ENCODE measurements at places on chromosomes 1 and 21.

DNA sequence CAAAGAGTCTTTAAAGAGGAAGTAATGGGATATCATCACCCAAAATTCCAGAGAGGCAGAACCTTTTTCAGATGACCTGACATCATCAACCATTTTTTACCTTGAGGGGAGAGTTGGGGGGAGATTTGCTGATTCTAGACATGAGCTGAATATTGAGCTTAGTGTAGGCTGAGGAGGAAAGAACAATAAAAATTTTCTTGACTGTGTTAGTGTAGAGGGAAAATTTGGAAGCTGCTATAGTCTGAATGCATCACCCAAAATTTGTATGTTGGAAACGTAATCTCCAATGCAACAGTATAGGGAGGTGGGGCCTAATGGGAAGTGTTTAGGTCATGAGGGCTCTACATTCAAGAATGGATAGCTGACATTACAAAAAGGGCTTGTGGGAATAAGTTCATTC, 17.8 kb upstream of the CD84 start:
- DNase-seq = no peak

DNA sequence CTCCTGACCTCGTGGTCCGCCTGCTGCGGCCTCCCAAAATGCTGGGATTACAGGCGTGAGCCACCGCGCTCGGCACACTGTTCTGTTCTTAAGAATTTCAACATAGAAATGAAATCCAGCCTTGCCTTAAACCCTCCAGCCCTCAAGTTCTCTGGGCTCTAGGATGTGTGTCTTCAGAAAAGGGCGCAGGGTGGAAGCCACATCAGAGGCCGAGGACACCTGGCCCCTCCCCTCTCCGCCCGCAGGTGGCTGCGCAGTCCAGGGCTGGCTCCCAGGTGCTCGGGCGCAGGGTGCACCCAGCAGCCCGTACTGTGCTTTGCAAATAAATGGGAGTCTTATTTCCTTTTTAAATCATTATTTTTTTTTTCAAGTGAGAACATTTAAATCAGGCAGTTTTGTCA, 2.0 kb upstream of the C1orf174 start:
- DNase-seq = no peak

DNA sequence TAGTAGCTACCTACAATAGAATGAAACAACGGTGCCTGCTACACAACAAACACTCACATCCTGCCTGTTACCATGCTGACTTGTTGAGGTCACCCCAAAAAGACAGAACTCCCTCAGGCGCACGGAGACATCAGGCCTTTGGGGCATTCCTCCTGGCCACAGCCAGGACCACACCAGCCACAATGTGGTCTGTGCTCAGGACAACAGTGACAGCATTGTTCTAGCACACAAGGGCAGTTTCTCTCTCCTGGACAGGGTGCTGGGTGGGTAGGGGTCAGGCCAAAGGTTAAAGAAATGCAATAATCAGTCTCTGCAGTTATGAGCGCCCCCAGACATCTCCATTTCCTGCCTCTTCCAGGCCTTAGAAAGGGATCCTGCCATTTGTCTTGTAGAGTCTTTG, 39.5 kb downstream of the CTNNBIP1 start:
- no peak for DNase-seq

DNA sequence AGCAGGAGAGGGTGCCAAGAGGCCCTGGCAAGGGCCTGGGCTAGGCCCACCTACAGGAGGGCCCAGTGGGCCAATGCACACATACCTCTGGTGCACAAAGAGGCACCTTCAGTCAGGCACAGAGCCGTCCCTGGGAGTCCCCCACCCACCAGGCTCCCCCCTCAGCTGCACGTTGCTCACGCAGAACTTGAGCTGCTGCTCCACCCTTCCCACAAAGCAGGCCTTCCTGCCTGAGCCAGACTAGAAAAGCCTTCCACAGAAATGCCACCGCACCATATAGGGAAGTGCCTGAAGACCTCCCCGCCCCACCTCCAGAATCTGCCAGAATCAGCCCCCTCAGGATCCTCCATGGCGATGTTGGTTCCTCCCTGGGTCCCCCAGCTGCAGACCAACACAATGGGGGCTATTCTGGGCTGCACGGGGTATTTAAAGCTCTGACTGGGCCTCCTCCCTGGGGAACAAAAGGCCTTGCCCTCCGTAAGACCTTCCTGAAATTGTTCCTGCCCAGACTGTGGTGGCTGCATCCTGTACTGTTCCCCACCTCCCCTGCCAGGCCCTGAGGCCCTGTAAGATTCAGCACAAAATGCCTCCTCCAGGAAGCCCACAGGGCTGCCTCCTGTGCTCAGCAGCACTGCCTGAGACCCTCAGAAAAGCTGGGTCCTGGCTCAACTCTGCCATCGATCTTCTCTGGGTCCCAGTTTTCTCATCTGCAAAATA, 27.2 kb downstream of the HSPG2 start:
- peak; percentile 82 for DNase-seq

DNA sequence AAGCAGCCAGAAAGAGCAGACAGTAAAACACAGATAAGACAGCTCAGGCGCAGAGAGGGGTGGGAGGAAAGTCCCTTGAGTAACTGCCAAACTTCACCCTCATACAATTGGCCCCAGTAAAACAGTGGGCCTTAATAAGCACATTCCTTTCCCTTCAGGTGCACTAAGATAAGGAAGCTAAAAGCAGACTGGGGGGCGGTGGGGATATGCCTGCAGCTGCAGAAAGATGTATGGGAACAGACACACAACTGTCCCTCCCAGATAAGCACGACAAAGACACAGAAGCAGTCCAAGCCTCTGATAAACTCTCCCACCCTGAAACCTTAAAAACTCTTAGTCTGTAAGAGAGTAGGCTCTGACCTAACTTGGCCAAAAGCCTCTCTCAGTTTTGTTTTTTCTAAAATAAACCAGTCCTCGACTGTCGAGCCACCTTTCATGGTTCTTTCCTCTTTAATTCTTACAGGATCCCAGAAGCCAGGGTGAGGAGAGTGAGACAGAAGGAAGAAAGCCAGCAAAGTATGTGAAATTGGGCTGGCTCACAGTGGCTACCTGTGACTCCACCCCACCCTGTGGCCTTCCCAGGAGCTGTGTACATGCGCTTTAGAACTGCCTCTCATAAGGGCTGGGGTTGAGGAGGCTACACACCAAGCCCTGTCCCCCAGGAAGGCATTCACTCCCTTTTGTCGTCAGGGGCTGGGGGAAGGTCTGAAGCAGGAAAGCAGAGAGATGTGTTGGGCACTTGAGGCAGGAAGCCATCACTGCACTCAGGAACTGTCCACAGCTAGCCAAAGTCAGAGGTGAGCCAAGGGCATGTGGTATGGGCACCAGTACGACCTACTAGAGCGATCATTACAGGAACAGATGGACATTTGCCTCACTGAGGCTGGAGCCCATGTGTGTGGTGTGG, 4.6 kb downstream of the PGLYRP4 start:
- no peak for DNase-seq

GRCh38 chr1:145994391-145995120, 1.8 kb downstream of the TXNIP start:
- no peak for DNase-seq

GRCh38 chr1:19169642-19170041, 40.4 kb downstream of the UBR4 start:
- DNase-seq = no peak

DNA sequence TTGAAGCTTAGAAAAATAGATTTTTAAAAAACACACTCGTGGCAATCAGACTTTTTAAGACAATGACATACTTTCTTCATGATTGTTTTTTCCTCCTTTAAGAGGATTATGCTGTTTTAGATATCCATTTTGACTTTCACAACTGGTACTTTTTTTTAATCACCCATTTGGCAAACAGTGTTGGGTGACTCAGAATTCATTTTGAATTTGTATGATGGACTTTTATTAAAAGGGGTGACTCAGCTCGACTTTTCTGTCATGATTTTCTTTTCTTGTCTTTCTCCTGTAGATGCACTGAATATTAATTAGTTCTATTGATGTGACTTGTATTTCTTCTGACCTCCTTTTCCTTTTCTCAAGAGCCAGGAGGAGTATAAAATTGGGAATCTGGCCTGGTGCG, 44.7 kb downstream of the FMN2 start:
- DNase-seq = no peak

DNA sequence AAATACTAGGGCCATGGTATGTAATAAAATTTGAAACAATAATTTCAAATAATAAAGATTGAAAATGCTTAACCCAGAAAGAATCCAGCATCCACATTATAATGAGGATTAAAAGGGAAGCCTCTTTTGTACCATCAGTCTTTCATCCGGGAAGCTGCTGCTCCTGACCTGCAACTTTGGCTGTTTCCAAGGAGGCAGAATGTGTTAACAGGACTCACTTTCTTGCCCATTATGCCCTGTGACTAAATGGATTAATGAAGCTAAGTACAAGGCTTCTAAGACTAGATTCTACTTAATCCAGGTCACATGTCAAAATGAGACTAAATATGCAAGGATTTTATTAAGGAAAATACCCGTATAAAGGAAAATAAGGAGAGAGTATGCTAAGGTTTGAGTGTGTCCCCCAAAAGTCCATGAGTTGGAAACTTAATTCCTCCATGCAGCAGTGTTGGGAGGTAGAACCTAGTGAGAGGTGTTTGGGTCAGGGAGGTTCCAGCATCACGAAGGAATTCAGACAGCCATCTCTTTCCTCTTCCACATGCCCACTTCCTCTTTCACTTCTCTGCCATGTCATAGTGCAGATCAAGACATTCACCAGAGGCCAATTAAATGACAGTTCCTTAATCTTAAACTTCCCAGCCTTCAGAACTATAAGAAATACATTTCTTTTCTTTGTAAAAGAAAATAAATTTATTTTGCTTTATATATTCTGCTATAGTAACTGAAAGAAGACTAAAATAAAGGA, 27.7 kb downstream of the FMO2 start:
- DNase-seq = no peak

- DNase-seq = no peak
Measured at GRCh38 chr1:22376001-22376400, 75.7 kb upstream of the ZBTB40 start.

DNA sequence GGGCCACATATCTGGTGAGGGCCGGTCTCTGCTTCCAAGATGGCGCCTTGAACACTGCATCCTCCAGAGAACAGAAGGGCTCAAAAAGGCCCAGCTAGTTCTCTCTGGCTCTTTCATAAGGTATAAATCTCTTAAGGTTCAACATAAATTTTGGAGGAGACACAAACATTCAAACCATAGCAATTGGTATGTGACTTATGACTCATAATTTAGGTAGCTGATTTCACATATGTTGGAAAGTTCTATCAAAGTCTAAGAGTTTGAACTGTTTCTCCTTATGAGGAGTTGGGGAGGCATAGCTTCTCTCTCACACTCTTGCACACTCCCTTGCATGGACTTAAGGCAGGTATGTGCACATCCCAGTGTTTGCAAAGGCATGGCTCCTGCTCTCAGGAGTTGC, 5.1 kb upstream of the FYB2 start:
- DNase-seq = no peak

DNA sequence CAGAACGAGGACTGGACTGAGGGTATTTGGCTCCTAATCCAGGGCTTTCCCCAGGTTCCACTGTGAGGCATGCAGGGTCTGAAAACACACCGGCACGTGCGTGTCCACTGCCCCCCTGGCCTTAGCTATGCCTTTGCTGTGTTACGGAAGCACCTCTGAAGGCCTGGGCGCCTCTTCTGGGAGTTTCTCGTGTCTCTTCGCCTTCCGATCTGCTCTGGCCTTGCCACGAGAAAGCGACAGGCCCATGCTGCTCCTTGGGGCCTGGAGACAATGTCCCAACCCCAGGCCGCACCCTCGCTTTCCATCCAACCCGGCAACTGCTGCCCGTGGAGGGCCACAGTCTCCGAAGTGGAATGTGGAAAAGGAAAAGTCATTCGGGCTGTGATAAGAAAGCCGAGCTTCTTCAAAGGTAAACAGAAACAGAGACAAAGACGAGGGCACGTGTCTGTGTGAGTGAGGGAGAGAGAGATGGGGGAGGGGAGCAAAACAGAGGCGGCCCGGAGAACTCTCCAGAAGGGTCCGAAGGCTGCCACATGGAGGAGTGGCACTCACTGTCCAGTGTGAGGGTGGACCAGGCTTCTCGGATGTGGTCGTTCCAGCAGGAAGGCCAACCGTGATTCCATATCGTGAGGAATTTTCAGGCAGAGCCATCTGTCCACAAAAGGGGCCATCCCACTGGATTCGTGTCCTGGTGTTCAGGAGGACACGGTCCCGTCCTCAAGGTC, 3.4 kb upstream of the UMODL1 start:
- DNase-seq = no peak

DNA sequence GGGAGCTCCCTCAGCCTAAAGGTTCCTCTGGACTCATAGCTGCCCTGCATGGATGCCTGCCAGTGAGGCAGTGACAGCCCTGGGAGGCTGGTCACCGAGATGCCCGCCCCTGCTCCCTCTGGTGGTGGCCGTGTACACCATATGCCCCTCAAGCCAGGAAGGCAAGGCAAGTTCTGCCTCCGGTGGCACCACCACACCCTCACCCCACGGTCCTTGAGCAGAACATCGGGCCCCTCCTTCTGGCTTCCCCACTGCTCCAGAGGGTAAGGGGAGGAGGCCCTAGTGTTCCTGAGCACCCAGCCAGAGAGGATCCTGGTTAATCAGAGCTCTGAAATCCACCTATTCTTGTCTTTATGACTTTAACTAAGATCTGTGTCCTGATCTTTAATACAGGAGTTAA, 1.5 kb upstream of the S100A14 start:
- peak; percentile 51 for DNase-seq
